HFFc6 (cell line): ENCODE measurements at places on chromosomes 5 and 9.

- peaks cover 88% of the 10 kb centered on the region for H3K36me3 ChIP-seq
- no peak overlapping the region for H3K27ac ChIP-seq
- DNase-seq, result no peak
- no peak overlapping the region for H3K4me3 ChIP-seq
- H3K27me3 ChIP-seq, result no peaks in the 10 kb centered on the region; the same call in none of the 2 replicates
Measured at GRCh38 chr9:5560443-5561100, 50.2 kb downstream of the PDCD1LG2 start.

DNA sequence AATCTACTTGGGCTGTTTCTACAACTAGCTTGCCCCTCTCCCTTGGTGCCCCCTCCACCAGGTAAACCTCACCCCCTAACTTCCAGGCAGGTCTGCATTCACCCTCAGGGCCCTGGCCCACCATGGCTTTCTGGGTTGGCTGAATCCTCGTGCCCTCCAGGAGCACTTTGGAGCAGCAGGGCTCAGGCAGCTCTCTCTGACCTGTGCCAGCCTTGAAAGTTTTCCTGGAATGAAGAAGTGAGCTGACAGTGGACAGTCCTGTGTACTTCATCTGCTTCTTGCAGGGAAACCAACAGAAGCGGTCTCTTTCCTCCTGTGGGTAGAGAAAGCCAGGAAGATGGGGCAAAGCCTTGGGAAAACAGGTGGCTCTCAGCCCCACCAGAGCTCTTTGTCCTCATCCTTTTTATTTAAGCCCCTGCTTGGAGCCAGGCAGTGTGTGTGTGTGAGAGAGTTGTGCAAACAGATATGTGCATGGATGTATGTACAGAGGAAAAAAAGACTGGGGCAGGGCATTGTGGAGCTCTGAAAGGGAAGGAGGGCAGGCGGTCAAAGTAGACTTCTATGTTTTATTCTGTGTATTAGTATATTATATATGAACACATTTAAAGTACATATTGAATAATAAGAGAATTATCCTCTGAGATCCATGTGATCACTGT lies 62.3 kb upstream of the SPRY4 start:
- DNase-seq, result no peak
- peaks cover 69% of the 10 kb centered on the region for H3K4me1 ChIP-seq
- no peaks in the 10 kb centered on the region; the same call in none of the 2 replicates for H3K27me3 ChIP-seq
- no peak overlapping the region for H3K27ac ChIP-seq
- H3K36me3 ChIP-seq, result no peaks in the 10 kb centered on the region

DNA sequence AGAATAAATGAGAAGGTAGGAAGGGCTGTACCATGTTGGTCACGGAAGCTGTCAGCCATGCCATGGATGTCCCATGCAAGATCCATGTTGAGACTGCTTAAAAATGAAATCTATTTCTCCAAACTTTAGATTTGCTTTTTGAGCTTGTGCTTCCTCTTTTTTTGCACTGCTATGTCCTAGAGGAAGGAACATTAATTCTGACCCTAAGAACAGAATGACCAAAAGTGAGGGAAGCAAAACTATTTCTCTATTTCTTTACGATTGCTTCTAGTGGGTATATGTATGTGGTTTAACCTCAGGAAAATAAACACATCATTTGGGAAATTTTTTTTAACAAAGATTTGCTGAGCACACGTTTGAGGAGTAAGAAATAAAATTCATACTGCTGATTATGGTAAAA lies 84.6 kb downstream of the USP20 start:
- no peak overlapping the region for H3K4me3 ChIP-seq
- H3K27ac ChIP-seq, result no peak overlapping the region
- DNase-seq, result no peak
- H3K4me1 ChIP-seq, result no peaks in the 10 kb centered on the region

DNA sequence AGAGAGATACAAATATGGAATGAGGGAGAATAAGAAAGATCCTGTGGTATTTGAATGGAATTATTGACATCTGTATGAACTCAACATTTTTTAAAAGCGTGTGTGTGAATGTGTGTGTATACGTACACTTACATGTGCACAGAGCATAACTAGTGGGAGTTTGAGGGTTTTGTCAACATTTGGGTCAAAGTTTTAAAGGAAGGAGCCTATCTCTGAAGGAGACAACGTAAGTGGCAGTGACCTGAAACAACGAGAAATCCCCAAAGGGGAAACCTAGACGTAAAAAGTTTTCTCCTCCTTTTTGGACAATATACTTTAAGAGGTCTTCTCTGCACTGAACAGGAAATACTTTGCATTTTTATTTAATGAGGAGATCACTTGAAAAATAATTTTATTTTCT lies 40.2 kb upstream of the DTWD2 start:
- H3K27me3 ChIP-seq, result peaks cover 1% of the 10 kb centered on the region; the same call in 1 of the 2 replicates
- no peaks in the 10 kb centered on the region; the same call in 1 of the 2 replicates for H3K36me3 ChIP-seq
- DNase-seq, result no peak
- no peak overlapping the region for H3K4me3 ChIP-seq

DNA sequence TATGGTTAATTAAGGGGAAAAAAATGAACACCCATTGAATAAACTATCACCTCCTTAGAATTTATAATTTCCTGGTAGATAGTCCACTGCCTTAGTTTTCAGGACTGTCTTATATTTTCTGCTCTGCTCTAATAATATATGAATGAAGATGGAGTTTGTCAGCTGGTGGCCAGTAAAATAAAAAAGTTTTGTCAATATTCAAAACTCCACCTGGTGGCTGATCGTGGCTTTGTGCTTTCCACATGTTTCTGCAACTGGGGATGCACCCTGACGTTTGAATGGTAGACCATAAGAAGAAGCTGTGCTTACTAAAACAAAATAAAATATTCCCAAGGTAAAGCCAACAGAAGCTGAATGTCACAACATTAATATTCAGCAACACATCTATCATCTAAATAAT lies 286.6 kb upstream of the IZUMO3 start:
- DNase-seq, result no peak
- H3K4me3 ChIP-seq, result no peak overlapping the region
- no peaks in the 10 kb centered on the region for H3K27me3 ChIP-seq

- peaks cover 22% of the 10 kb centered on the region for H3K27me3 ChIP-seq
- no peak overlapping the region for H3K4me3 ChIP-seq
- no peaks in the 10 kb centered on the region for H3K36me3 ChIP-seq
- H3K27ac ChIP-seq, result no peak overlapping the region
- peaks cover 52% of the 10 kb centered on the region for H3K4me1 ChIP-seq
Measured at GRCh38 chr5:145944328-145944727, 8.0 kb downstream of the SH3RF2 start.

DNA sequence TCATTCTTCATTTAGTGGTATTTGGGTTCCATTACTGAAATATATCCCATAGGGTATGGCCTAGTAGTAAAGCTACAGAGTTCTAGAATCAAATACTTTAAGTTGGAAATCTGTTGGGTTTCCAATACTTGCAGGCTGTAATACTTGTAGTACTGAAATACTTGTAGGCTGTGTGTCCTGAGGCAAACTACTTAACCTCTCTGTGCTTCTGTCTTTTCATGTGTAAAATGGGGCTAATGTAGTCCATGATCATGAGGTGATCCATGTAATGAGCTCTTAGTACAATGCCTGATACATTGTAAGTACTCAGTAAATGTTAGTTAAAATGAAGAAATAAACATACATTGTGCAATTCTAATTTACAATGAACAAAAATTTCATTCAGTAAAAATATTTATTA lies 368.9 kb downstream of the CSNK1G3 start:
- peaks cover 29% of the 10 kb centered on the region for H3K4me1 ChIP-seq
- no peak overlapping the region for H3K4me3 ChIP-seq
- H3K27ac ChIP-seq, result no peak overlapping the region
- H3K36me3 ChIP-seq, result no peaks in the 10 kb centered on the region
- no peak for DNase-seq
- no peaks in the 10 kb centered on the region; the same call in 1 of the 2 replicates for H3K27me3 ChIP-seq

- DNase-seq, result no peak
- H3K4me1 ChIP-seq, result peaks cover 57% of the 10 kb centered on the region
- peaks cover 5% of the 10 kb centered on the region; the same call in 1 of the 2 replicates for H3K36me3 ChIP-seq
- H3K27me3 ChIP-seq, result no peaks in the 10 kb centered on the region; the same call in 1 of the 2 replicates
Measured at GRCh38 chr9:104854613-104855012, 73.3 kb downstream of the ABCA1 start.

- no peak overlapping the region for H3K4me3 ChIP-seq
- no peaks in the 10 kb centered on the region for H3K27me3 ChIP-seq
- H3K27ac ChIP-seq, result no peak overlapping the region
- no peak for DNase-seq
Measured at GRCh38 chr9:73680831-73681230, 529.2 kb downstream of the ANXA1 start.

DNA sequence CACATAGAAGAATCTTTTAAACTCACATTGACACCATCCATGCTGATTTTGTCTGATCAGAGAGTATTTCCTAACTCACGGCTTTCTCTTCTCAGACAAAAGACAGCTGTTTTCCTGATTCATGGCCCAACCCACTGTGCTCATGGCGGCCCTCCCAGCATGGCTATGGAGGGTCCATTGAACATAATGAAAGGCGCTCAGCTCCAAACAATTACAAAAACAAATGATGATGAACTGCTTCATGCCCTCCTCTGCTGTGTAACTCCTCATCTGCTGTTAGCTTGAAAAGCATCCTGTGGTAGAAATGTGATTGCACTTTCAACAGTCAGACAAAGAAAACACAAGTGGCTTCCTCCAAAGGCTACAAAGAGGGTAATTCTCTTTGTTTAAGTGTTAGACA lies 673.8 kb downstream of the PRELID2 start:
- no peak overlapping the region for H3K4me3 ChIP-seq
- DNase-seq, result no peak
- H3K27ac ChIP-seq, result no peak overlapping the region
- peaks cover 48% of the 10 kb centered on the region for H3K4me1 ChIP-seq

DNA sequence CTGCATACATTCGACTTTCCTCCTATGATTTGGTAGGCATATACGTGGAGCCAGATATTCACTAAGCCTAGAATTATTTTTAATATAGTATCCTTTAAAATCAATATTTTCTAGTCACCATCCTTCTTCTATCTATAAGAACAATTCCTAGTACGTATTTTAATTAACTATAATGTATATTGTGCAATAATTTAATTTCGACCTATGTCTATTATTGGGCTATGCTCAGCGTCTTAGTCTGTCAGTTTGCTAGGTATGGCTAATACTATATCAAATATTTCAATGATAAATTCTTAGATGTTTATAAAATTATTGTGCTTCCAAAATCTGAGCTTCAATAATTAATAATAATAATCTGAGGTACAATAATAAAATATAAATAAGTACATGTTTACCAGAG lies 705.3 kb downstream of the PRELID2 start:
- H3K4me1 ChIP-seq, result peaks cover 34% of the 10 kb centered on the region
- no peak overlapping the region for H3K27ac ChIP-seq
- no peak for DNase-seq
- no peaks in the 10 kb centered on the region for H3K36me3 ChIP-seq
- no peaks in the 10 kb centered on the region for H3K27me3 ChIP-seq

DNA sequence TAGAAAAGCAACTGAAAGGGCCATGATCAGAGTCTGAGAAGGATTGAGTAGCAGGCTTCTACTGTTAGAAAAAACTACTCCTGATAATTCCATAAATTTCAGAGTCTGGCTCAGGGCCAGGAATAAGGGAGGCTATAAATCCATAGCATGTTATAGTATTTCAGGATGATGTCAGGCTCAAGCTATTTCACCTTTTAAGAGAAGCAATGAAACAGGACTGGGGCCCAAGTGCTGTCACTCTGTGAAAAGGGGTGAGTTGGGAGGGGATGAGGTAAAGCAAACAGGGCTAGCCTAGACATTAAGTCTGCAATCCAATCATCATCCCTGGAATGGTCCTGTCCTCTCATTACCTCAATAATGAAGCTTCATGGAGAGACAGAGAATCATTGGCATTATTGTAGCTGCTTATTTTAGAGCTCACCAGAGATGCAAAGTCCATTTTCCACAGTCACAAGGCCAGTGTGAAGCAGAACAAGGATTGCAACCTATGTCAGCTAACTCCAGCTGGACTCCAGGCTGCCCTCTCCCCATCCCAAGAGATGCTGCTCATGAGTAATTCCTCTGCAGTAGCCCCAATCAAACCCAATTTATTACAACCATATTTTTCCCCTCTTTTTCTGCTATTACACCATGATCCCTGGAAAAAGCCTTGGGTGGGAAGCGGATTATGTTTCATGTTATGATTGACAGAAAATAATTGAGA lies 56.0 kb downstream of the PAPPA start:
- peaks cover 27% of the 10 kb centered on the region for H3K36me3 ChIP-seq
- H3K4me3 ChIP-seq, result no peak overlapping the region
- no peak overlapping the region for H3K27ac ChIP-seq
- H3K4me1 ChIP-seq, result peaks cover 28% of the 10 kb centered on the region

DNA sequence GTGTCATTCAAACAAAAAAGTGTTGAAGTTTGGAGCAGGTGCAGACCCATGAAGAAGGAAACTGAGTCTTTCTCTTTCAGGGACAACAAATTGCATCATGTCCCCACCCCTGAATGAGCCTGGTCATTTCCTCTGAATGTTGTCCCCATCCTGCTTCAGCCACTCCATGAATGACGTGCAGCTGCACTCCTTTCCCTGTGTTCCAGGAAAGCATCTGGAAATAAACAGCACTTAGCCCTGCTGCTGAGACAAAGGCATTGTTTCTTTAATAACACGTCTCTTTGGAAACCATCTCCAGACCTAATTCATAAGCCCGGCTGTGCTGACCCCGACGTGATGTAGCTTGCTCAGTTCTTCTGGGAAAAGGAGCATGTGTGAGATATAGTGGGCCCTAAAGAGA lies 682.3 kb downstream of the BRINP1 start:
- H3K27ac ChIP-seq, result no peak overlapping the region
- no peaks in the 10 kb centered on the region for H3K27me3 ChIP-seq
- no peak for DNase-seq
- H3K4me3 ChIP-seq, result no peak overlapping the region
- H3K36me3 ChIP-seq, result no peaks in the 10 kb centered on the region
- no peaks in the 10 kb centered on the region for H3K4me1 ChIP-seq

DNA sequence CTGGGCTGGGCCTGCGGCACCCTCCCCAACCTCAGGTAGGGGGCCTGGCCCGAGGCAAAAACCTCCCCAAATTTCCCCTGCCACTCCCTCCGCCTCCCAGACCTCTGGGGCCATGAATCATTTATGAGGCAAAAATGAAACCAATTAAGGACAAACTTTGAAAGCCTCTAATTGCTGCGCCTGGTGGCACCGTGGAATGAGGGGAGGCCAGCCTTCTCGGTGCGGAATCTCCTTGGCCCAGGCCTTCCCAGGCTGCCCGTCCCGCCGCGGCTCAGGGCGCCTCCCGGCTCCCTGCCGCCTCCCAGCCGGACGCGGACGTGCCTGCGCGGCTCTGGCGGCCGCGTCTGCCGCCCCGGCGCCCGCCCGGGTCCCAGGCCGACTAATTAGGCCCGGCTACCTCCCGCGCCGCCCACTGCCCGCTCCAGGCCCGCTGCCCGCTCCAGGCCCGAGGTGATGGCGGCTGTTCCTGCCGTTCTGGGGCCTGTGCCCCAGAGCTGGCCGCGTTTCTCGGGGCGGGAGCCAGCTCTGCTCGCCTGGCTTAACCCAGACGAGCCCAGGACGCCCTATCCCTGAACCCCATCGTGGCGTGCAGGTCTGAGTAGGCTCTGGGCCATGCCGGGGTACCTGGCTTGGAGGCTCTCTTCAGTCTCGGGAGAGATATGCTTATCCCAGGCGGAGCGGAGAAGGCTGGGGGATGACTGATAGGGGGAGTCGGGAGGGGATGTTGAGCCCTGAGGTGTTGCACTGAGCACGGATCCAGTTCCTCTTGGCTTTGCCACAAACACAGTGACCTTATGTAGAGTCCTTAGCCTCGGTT lies 20.1 kb downstream of the CXXC5 start:
- peak; percentile 65 for DNase-seq
- peaks cover 44% of the 10 kb centered on the region for H3K4me1 ChIP-seq
- H3K36me3 ChIP-seq, result peaks cover 5% of the 10 kb centered on the region; the same call in 1 of the 2 replicates
